ENCODE measurements at places on chromosomes 4 and X.

DNA sequence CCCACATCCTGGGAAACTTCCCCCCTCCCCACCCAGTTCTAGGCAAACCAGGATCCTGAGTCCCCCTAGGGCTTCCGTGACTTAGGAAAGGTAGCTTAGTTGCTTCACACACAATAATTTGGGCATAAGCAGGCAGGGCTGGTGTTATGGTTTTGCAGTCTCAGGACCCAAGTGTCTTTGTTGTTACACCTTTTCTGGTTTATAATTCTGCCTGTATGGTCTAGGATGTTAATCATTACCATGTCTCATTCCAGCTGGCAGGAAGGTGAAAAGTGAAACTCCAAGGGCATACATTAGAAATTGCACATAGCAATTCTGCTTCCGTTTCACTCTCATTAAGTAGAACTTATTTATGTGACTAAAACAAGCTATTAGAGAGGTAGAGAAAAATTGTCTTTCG, 16.8 kb downstream of the UGT8 start:
- no peak for DNase-seq

DNA sequence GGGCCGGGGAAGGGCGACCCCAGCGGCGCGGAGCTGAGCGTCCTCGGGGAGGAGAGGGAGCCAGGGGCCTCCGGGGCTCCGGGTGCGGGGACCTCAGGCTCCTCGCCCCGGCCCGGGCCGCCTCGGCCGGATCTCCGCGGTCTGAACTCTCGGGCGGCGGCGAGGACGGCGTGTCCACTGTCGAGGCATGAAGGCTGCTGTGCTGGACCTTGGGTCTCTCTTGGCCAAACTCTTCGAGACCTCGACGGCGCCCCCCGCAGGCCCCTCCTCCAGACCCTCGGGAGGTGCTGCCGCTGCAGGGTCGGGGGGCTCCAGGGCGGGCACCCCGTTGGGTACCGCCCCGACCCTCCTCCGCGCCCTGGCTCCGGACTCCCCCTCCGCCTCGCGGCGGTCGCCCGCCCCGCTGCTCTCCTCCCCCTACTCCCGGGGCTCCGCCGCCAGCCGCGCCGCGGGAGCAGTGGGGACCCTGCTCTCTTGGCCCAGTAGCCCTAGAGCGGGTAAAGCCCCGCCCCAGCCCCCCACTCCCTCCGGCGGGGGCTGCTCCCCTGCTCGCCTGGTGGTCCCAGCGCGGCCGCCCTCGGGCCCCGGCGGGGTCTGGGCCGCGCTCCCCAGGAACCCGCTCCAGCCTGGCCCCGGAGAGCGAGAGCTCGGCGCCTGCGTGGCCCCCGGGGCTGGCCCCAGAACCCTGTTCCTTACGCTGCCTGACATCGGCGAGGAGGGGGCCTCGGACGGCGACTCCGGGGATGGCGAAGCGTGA, 564 bp downstream of the FAM149A start:
- DNase-seq: no peak

DNA sequence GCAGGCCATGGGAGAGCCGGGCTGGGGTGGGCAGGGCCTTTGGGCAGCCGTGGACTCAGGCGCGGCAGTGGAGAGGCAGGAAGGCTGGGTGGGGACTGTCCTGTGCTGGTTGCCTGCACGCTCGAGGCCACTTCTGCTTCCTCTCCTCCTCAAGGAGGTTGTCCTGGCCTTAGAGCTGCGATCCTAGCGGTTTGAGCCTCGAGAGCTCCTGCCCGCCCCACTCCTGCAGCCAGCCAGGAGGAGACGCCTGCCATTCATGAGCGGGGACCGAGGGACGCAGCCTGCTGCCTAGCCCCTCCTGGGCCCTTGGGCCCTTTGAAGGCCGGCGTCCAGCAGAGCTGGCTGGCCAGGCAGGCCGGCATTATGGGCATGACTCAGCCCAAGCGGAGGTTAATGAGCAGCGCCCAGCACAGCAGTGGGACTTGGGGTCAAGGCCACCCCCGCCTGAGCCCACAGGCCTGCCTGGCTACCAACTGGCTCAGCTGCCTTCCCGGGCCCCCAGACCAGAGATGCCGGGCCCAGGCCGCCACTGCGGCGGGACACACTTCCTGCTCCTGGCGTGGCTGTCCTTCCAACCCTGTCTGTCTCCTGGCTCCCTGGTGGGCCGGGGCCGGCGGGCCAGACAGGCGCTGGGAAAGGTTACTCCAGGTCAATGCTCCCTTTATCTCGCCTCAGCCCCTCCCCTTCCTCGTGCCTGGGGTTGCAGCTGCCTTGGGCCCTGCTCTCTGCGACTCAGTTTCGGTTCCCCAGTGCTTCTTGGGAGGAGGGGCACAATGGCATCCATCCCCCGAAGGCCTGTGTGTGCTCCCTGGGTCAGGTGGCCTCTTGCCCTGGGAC, 1.8 kb downstream of the ABCD1 start:
- peak; percentile 66 for DNase-seq

GRCh38 chr4:103307453-103308247, 109.5 kb upstream of the CENPE start:
- peak; percentile 3 for DNase-seq

DNA sequence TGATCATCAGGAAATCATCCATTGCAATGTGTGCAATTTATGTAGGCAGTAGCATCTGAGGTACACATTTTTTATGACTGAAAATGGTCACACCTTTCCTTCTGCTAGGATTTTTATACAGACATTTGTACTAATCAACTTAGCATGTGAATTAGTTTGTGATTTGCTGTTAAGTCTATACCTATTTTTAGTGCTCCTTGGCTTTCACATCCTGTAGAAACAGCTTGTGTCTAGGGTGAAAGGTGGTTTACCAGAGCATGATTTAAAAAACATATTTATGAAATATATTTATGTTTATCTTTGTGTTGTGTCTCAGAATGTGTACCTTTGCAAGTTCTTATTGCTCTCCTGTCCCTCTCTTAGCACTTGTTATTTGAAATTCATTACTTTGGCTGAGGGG, 916.0 kb downstream of the TECRL start:
- DNase-seq: no peak

DNA sequence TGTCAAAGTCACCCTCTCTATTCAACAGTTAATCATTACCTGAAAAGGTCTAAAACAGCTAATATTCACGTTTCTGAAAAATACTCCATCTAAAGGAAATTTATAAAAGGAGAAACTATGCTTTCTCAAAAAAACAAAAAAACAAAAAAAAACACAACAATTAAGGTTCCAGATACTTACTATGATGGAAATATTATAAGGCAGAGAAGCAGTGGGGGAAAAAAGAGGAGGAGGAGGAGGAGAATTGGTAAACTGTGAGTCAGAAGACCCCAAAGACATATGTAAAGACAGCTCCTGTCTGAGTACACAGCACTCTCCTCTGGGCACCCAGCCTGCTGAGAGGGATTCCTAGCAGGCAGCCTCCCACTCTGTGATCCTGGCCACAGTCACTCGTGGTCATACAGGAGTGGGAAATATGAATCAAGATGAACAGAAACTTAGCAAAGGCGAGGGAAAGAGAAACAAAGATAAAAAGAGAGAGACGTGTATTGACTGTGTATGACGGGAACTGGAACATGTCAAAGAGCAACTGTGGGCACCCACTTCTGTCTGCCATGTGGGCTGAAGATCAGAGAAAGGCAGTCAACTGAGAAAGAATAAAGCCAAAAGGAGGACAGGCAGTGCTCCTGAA, 12.5 kb downstream of the KLHL15 start:
- DNase-seq: no peak

DNA sequence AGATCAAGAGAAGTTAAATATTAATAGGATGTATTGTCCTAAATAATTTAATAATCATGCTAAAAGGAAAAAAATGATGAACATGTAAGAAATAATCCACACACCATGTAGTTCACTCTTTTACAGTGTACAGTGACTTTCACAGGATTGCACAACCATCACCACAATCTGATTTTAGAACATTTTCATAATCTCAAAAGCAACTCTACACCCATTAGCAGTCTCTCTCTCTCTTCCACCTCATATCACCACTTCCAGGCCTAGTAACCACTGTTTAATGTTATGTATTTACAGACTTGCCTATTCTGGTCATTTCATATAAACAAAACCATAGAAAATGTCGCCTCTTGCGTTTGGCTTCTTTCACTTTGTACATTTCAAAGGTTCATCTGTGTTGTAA, 153.4 kb downstream of the FSTL5 start:
- no peak for DNase-seq

DNA sequence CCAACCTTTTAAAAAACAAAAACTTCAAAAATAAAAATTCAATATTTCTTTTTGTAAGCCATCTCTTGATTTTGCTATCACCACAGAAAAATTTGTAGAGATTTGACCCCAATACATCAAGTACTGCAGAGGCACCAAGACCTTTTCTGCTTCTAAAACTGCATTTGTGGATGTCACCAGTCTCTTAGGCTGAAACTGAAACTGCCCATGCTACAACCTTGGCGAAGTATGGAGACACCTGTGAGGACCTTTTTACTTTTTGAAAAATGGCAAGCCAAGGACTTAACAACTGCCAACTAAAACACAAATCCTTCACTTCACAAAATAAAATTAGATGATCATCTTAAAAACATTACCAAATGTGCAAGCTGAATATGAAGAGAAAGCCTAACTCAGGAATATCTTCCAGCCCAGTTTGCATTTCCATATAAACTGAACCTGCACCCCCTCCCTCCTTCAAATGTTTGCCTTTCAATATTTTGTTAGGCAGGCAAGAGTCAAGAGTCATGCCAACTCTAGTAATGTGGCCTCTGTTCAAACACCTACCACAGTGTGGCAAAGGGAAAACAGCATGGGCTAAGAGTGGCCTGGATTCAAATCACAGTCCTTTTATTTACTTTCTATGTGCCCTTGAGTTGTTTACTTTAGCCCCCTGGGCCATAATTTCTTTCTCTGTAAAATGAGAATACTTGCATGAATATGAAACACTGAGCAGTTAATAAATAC, 389.4 kb downstream of the OPHN1 start:
- no peak for DNase-seq

DNA sequence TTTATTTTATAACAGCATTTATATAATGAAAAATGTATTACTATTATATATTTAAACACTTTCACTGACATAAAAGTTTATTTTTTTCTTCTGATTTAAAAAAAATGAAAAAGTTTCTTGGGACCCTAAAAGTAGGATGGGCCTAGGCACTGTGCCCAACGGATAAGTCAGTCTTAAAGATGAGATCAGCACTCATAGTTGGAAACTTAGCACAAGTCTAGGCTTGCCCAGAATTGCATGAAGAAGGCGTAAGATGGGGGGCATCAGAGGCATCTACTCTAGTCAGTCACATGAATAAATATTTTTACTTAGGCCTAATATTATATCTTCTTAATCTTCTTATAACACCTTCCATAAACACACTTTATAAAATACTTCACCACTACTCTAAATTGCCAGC, 306.7 kb upstream of the GRID2 start:
- DNase-seq: no peak

- DNase-seq: peak; percentile 2
These were observed 222.6 kb downstream of the SPIN4 start for GRCh38 chrX:63128509-63128908.

GRCh38 chr4:122764821-122765215, 32.3 kb downstream of the BBS12 start:
- no peak for DNase-seq

- no peak for DNase-seq
These were observed 85.6 kb downstream of the MANBA start for GRCh38 chr4:102675141-102675540.

GRCh38 chr4:8646296-8647093, 53.9 kb downstream of the CPZ start:
- no peak for DNase-seq

- DNase-seq: no peak
These were observed 283.9 kb upstream of the GPC4 start for GRCh38 chrX:133699023-133699728.

- no peak for DNase-seq
These were observed 460 bp upstream of the GEMIN8 start for GRCh38 chrX:14030174-14030530.

- DNase-seq: no peak
These were observed 11.4 kb downstream of the RNF150 start for GRCh38 chr4:141121768-141122454.

GRCh38 chrX:133401536-133401935, 13.8 kb downstream of the GPC4 start:
- DNase-seq: no peak

DNA sequence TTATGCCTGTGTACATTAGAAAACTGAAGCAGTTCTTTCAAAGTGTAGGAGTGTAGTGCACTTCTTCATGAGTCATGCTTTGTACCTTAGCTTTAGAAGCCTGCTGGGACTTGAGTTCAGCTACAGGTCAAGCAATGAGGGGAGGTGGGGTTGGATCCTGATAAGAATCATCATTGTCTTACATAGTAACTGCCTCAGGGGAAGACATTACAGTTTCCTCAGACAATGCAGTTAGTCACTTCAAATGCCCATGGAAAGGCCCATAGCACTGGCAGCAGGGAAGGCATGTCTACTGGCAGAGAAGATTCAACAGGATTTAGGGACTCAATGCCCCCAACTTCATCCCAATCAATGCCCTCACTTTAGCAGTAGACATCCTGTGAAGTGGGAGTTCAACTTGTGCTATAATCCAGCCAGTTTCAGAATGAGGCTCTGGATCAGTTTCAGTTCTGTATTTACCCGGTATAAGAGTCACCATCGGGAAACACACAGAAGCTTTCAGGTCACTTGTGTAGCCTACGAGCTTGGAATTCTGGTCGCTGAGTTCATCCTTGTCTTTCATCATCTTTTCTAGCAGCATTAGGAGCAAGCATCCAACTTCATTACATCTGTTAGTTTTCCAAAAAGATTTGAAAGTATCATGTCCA, 1216.5 kb downstream of the RAPGEF2 start:
- DNase-seq: no peak

GRCh38 chrX:32137525-32137924, 1065.7 kb upstream of the FTHL17 start:
- no peak for DNase-seq

Measured in Ammon's horn (tissue), 1 donor.